ENCODE measurements at places on chromosomes 2 and 18.
A peak's percentile ranks its signal among the peaks of the same experiment; 100 is the strongest.

- no peak for DNase-seq
Measured at GRCh38 chr2:177635696-177636095, 243.1 kb downstream of the AGPS start.

DNA sequence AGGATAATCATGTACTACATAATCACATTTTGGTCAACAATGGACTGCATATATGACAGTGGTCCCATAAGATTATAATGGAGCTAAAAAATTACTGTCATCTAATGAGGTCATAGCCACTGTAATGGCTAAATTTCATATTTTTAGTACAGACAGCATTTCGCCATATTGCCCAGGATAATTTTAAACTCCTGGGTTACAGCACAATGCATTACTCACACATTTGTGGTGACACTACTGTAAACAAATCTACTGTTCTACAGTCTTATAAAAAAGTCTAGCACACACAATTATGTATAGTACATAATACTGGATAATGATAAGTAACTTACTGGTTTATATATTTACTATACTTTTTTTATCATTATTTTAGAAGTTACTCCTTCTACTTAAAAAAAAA, 12.8 kb downstream of the EIF2AK2 start:
- no peak for DNase-seq

DNA sequence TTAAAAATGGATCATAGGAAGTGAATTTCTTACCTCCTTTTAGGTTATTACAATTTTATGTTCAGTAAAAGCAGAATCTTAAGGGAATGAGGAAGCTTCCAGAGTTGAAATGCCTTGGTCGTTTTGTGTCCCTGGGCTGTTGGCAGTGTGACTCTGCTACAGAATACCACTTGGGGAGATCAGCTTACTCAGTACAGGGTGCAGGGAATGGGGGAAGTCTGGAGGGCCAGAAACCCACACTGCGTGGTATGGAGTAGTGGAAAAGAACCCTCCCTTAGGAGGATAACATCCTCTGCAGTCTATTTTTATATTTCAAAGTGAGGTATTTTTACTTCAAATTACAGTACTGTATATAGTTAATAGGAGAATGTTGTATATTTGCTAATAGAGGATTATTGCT, 51.1 kb downstream of the R3HDM1 start:
- no peak for DNase-seq

DNA sequence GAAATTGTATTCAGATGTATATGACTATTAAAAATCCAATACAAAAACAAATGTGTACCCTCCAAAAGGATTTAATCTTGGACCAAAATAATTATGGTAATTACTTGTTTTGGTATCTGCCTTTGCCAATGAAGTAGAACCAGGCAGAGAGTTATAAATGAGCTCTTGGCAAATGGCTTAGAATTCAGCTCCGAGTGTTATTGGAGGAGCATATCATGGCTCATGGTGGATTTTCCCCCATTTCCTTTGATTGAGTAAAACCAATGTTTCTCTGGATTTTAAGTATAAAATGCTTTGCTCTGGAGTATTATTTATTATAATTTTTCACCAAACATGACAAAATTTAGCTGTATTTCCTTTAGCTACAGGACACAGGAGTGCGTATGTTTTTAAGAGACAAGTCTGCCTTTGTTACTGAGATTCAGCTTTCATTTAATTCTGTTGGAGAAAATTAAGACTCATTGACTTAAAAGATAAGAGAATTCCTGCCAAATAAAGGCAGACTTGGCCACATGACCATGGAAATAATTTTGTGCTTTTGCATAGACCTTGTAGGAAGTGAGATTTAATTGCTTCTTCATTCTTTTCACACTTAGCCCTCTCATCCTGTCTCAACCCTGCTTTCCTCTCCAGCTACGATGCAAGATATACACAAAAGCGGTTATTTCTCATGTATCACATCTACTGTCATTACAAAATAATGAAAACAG, 281.0 kb upstream of the SOX11 start:
- no peak for DNase-seq

DNA sequence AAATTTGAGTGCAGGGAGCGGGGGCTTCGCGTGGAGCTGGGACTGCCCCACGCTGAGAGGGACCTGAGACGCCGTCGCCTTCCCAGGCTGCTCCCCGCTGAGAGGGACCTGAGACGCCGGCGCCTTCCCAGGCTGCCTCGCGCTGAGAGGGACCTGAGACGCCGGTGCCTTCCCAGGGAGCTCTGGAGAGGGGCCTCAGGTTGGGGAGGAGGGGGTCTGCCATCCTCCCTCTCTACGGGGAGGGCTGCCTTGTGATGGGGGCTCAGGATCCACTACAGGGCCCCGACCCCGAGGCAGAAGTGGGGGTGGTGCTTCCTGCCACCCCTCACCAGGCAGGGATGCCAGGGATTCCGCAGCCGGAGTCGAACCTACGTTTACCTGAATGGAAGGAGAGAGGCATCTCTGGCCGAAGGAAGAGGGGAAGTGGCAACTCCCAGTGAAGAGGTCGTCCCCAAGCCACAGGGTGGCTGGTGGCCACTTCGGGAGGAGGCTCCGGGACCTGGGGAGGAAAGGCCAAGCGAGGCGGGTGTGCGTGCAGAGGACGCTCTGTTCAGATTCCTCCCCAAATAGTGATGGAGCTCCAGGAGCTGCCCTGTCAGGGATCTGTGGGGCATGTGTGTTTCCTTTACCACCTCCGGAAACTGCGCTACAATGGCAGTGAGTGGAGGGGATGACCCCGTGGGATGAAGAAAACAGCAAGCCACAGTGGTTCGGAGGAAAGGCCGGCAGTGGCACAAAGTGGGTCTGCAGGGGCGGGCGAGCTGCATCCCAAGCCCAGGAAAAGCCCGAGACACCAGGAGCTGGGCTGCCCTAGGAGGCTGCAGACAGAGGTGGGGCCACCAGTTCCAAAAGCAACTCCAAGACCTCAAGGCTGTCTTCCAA, 108.2 kb upstream of the CTDP1 start:
- DNase-seq = no peak

- no peak for DNase-seq
Measured at GRCh38 chr2:42558827-42559226, 9.6 kb upstream of the MTA3 start.

GRCh38 chr2:46194856-46195255, 102.4 kb upstream of the EPAS1 start:
- DNase-seq = no peak

DNA sequence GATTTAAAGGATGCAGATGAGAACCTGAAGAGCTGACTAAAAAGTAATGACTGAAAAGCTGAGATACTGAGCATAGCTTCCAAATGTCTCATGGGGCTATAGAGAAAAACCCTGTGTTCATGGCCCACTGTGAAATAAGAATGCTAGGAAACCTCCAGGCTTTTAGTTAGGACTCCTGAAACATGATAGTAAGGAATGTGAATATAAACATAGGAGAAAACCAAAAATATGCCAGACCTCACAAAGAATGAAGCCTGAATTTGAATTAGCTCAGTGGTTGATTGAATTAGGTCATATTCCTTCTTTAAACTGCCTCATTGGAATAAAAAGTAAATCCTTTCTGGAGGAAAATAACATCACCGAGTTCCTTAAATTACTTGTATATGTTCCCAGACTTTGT, 194.5 kb upstream of the NXPH2 start:
- no peak for DNase-seq

GRCh38 chr2:25355270-25355669, 13.5 kb upstream of the DNMT3A start:
- DNase-seq = no peak

- no peak for DNase-seq
Measured at GRCh38 chr18:68035774-68036522, 519.4 kb upstream of the DSEL start.

DNA sequence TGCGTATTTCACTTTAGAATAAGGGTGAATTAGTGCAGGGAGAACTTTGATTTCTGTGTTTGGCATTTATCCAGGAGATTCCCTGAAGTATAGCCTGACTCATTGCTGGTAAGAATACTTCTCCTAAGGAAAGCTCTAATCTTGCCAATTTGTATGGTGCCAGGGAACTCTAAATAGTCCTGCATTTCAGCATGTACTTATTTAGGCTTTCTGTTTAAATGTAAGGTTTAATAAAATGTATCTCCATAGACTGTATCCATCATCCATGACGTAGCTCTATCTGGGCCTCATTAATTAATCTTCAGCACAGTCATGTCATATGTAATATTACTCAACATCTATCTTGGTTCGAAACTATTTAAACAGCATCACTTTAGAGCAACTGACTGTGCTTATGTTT, 127.7 kb downstream of the DOK6 start:
- DNase-seq = no peak

GRCh38 chr2:203501873-203502272, 33.2 kb downstream of the RAPH1 start:
- DNase-seq = no peak

DNA sequence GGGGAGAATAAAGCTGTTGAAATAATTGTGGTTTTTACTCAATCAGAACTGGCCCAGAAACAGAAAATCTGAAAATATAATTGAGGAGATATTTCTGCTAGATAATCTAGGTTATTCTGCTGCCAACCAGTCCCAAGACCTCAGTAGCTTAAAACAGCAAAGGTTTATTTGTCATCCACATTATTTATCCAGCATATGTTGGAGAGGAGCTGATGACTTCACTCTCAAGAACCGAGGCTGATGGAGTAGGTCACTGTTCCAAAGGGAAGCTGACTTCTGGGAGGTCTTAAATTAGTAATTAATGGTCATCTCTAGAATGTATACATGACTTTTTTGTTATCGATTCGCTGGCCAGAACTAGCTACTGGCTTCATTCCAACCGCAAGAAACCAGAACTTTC, 124.8 kb upstream of the CTNNA2 start:
- no peak for DNase-seq

DNA sequence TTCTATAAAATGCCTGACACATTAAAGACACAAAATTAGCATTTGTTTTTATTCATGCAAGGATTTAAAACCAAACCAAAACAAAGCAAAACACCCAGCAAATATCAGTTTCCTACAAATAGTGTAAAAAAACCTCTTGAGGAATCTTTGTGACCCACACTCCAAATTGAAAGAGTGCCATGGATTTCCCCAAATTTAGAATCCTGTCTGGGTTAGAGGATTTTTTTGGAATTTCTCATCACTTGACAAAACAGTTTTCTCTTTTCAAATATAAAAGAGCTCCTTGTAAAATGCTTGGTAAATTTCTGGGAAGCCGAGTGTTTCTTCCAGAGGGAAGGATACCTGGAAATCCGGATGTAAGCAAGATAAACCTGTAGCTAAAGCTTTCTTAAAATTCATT, 1.7 kb upstream of the FN1 start:
- DNase-seq = no peak

DNA sequence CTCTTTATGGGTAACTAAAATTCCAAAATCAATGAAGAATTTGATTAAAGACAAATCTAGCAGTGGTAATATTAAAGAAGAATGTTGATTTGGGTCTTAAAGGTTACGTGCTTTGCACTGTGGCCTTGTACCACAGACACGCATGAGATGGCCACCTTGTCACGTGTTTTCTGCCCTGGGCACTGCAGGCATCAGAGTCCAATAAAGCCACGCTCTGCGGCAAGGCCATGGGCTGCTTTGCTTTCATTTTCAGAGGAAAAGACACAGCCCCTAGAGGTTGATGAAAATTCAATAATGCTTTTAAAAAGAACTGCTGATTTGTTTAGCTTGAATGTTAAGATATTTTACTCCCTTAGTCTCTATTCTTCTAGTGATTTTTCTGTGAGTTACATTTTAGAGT, 30.4 kb downstream of the AOX1 start:
- DNase-seq = no peak

GRCh38 chr2:240622531-240623235, 2.6 kb upstream of the GPR35 start:
- DNase-seq = no peak

DNA sequence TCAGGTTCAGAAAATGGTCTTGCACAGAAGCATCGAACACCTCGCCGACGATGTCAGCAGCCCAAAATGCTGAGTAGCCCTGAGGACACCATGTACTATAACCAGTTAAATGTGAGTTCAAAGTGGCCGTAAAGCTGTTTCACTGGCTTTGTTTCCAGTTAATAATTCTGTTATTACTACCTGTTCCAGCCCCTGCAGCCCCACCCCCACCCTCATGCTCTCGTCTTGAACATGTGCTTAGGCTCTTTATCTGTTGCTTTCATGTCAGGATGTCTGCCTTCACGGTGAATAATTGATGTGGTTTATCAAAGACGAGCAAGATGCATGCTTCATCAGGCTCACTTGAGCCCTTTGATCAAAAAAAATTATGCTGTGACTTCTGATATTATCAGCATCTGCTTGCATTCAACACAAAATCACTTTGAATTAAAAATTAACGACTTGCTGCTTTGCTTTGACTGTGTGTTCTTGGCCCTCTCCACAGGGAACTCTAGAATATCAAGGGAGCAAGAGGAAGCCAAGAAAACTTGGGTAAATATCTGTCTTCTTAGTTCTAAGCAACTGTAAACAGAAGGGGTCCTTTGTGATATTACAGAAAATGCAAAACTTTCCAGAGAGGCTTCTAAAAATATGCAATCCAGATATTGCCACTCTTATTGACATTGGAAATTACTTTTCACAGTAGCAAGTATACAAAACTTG, 63.4 kb upstream of the SP5 start:
- peak; percentile 57 for DNase-seq

- DNase-seq = no peak
Measured at GRCh38 chr18:48572402-48573126, 33.7 kb downstream of the CTIF start.

- no peak for DNase-seq
Measured at GRCh38 chr18:37313624-37314023, 252.0 kb downstream of the CELF4 start.

GRCh38 chr2:183059561-183059960, 19.0 kb upstream of the DUSP19 start:
- DNase-seq = no peak

DNA sequence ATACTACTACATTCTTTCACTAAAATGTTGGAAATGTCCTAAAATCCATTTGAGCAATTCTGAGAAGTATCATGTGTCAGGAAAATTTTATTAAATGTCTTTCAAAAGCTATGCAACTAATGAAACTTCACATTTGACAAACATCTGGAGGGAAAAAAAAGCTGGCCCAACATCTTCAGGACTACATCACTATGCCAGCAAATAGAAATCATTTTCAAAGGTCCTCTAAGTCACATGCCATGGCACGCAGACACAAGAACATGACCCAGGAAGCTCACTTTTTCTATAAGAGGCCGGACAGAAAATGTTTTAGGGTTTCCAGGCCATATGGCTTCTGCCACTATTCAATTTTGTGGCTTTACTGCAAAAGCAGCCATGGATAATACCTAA, 11.6 kb downstream of the KANSL3 start:
- no peak for DNase-seq

- DNase-seq = no peak
Measured at GRCh38 chr2:45707006-45707405, 55.5 kb downstream of the PRKCE start.

- no peak for DNase-seq
Measured at GRCh38 chr2:10222-10875, 36.0 kb downstream of the FAM110C start.

GRCh38 chr2:39641635-39642034, 24.1 kb upstream of the TMEM178A start:
- DNase-seq = no peak

- no peak for DNase-seq
Measured at GRCh38 chr2:98282109-98282508, 64.1 kb upstream of the CNGA3 start.

Data from activated naive CD4-positive, alpha-beta T cell (primary cell).